ENCODE measurements at places on chromosomes 1 and 21. TPM values are rescaled to one million over a fixed set of nuclear protein-coding genes. Genes with fewer than 3 reads are reported as not detected.

The KRTAP10-4 gene
- total RNA-seq, result not detected

GRCh38 chr1:70072231-70072751 lies 133.1 kb downstream of the LRRC40 start:
- peak; percentile 70 for DNase-seq

DNA sequence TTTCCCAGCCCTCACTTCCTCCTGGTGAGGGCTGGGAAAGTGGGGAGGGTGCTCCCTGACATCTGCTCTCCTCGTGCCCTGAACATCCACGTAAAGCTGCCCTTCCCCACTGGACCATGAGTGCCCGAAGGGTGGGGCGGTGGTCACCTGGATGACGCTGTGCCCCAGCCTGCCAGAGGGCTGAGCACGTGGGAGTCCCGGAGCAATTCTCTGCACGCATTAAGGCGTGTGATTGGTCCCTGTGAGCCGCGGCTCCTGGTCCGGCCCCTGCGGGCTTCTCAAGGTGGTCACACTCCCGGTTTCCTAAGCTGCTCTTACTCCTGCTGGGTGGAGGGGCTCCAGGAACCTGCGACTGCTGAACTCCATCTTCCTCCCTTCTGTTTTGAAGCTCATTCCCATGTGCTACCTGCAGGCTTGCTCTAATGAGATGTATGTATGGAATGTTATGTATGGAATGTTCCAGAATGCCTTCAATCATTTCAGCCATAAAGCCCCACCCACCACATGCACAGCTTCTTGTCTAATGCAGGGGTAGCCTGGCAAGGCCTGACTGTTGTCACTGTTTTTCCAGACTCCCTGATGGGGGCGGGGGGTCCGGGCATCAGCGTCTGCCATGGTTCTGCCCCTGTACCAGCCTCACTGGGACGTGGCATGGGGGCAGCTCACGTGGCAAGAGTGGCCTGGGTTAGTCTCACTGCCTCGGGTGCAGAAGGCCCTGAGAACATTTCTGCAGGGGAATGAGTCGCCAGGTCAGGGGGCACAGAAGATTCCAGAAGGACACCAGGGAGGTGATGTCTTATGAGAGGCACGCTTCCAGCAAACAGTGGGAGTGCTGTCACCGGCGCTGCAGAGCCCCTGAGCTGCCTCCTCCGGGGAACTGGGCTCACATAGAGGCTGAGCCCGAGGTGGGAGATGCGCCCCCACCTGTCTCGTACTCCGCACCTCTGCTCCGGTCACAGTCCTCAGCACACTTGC lies 19.4 kb downstream of the KRTAP10-1 start:
- no peak for DNase-seq

GRCh38 chr1:7584157-7584556 lies 186.9 kb upstream of the VAMP3 start:
- no peak for DNase-seq

All from renal cortical epithelial cell (primary cell).